COLO829 (cell line): ENCODE measurements at places on chromosomes 12 and 14.

DNA sequence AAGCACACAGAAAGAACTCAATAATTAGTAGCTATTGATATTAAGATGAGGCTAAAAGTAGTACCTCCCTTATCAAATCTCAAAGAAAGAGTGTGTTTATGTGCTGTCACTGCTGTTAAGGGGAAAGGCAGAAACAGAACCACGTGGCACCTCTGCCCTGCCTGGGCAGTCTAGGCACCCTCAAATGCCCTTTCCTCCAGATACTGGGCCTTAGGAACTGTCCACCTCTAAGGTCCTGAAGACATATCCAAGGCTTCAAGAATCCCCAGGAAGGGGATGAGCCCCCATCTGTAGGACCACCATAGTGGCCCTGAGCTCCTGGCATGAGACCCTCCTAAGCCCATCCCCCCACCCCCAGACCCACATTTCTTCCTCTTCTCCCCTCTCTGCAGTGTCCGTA is 29.1 kb downstream of the NGB start:
- DNase-seq: peak; percentile 16

- DNase-seq: no peak
Observed at GRCh38 chr14:105333613-105334364, 19.2 kb downstream of the PACS2 start.

DNA sequence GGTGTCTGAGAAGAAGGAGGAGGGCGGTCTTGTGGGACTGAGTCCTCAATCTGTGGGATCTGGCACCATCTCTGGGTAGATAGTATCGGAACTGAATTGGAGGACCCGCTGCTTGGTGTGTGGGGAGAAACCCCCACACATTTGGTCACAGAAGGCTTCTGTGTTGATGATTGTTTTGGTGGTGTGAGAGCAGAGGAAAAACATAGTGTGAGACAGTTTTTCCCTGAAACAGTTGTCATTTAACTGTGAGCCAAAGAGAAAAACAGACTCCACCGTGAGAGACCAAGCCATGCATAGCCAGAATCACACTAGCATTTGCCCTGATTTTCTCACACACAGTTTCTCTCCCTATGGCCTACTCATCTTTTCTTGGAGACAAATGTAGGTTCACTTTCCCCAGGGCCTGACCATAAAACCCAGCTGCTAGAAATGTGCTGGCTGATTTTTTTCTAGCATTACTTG is 91.4 kb upstream of the FLRT2 start:
- no peak for DNase-seq

- no peak for DNase-seq
Observed at GRCh38 chr14:36367985-36368774, 47.7 kb upstream of the MBIP start.

DNA sequence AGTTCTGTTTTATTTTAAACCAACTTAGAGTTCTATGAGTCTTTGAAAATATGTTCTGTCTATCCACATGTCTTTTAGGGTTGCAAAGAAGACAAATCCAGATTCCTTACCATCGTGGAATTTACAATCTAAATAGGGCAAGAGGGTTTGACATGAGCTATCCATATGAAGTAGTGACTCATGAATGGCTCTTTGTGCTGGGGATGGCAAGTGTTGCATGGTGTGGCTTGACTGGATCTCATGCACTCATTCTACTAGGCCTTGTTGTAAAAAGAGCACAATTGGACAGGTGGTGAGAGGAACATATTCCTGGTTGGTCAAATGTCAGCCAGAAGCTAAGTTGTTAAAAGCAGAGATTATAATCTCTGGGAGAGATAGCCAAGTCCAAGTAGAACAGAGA is 509.1 kb downstream of the DIO2 start:
- DNase-seq: peak; percentile 48

- no peak for DNase-seq
Observed at GRCh38 chr12:109170324-109170723, 53.9 kb downstream of the ACACB start.

DNA sequence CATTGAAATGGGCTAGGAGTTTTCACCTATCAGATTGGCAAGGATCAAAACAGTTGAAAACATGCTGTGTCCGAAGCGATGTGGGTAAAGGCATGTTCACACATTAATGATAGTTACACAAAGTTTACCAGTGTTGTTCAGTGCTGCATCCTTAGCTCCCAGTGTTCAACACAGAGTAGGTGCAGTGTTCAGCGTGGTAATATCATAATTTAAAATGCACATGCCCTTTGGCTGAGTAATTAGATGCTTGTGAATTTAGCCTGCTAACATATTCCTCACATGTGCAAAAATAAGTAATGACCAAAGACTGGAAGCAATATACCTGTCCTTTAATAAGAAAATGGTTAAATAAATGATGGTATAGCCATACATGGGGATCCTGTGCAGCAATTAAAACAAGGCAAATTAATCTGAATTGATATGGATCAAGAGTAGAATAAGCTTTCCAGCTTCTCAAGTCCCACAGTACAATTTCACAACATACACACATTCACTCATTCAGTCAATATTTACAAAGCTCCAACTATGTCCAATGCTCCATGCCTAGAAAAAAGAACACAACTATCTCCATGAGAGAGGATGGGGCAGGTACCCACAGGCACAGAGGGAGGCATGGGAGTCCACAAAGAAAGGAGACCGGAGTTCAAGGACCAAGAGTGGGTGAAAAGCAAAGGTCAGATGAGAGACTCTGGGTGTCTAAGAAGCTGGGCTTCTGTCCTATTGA is 12.8 kb downstream of the TMCC3 start:
- DNase-seq: no peak

- DNase-seq: no peak
Observed at GRCh38 chr12:98453492-98453891, 61.9 kb upstream of the TMPO start.

DNA sequence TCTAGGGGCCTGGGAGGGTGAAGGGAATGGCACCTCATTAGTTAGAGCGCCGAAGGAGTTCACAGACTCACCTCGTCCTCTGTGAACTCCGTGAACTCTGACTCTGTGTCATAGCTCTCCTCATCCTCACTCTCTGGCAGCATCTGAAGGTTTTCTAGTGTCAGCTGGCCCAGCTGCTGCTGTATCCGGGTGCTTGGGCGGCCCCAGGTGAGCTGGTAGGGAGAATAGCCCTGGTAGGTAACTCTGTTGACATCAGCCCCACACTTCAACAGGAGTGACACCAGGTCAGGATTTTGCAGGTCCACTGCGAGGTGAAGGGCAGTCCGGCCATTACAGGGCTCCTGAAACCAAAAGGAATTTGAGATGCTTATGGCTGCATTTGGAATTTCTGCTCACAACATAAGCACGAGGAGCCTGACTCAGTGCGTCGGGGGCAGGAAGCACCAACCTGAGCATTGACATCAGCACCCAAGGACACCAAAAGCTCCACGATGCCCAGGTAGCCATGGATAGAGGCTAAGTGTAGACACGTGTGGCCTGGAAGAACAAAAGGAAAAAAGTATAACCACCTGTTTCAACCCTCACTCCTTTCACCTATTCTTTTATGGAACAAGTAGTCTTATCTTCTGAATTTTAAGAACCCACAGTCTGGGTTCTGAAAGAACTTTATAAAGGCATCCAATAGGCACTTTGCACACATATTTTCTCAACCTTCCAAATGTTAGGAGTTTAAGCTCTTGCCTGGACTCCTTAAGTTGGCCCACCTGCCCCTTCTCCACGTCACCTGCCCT is 2.0 kb downstream of the NFKBIA start:
- DNase-seq: no peak

- no peak for DNase-seq
Observed at GRCh38 chr12:100651694-100652093, 78.2 kb downstream of the GAS2L3 start.

GRCh38 chr14:71647086-71647784 is 285.0 kb upstream of the RGS6 start:
- DNase-seq: no peak

DNA sequence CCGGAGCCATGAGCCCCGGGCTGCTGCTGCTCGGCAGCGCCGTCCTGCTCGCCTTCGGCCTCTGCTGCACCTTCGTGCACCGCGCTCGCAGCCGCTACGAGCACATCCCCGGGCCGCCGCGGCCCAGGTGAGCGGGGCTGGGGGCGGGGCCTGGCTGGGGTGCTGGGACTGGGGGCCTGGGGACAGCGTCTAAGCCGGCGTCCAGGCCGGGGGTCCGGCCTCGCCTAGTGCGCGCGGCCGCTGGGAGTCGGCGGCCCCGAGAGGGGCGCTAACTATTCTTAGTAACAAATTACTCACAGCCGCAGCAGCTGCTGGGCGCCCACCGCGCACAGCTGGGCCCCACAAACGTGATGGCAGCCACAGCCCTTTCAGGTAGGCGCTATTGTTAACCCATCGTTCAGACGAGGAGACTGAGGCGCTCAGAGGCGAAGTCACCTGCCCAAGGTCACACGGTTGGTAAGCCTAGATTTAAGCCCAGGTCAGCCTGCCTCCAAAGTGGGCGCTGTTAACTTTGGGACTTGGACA is 374 bp downstream of the CYP46A1 start:
- no peak for DNase-seq

- no peak for DNase-seq
Observed at GRCh38 chr12:108635997-108636808, 2.5 kb upstream of the SELPLG start.

DNA sequence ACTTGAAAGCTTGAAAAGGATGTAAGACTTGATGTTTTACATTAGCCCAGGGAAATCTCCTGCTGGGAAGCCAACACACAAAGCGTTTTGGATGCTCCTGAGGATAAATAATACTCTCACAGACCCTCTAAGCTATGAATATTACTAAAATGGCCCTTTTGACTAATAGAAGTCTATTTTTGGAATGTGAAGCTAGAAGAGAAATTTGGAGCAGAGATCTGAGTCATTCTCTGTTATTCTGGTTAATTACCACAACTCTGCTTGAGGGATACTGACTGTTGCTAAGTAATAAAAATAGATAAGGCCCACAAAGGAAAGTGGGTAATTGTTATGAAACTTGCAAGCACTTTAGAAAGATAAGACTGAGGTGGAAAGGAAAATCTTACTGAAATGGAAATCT is 346.2 kb upstream of the STXBP6 start:
- DNase-seq: no peak

GRCh38 chr12:60225216-60226000 is 629.6 kb downstream of the SLC16A7 start:
- DNase-seq: no peak

DNA sequence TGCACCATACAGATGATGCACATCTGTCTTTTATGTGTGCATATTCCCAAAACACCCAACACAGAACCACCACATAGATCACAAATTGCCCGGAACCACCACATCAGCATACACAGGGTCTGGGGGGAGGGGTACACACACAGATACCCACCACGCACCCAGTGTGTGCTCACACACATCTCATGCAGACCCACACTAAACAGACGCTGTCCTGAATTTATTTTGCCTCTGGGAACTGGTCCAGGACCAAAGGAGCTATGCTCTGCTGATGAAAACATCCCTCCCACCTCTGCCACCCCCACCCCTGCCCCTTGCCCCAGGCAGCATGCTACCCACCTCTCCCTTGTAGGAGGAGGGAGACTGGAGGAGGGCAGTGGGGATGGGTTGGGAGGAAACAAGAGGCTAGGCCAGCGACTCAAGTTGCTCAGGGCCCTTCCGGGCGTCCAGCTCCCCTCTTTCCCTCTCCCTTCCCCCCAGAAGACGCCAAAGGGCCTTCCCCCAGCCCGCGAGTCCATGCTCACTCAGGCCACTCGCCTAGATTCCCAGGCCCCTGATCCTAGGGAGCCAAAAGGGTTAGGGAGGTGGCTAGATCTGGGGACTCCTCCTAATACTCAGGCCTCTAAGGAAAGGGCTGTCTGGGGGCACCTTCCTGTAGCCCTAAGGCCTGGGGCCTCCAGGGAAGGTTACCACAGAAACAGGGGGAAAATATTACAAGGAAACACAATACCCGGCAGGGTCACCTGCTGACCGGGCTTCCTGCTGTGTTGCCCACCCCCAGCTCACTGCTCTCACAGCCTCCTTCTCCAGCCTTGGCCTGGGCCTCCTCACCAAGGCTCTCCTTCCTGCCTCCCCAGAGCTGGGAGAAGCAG is 3.1 kb downstream of the HDAC7 start:
- no peak for DNase-seq

DNA sequence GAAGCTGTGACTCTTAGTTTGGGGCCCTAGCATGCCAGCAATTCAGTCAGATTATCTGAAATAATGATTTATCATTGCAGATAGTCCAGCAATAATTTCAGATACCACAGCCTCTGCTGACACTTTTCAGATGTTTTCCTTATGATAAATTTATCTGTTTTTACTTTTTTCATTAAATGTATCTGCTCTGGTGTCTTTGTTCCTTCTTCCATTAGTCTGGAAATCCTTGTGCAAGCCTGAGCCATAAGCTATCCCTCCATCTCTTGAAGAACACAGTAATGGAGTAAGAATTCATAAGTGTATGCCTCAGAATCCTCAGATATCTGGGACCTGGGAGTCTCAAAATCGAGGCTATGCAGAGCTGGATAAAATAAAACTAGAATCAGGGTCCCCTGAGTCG is 146.4 kb upstream of the KRR1 start:
- no peak for DNase-seq

DNA sequence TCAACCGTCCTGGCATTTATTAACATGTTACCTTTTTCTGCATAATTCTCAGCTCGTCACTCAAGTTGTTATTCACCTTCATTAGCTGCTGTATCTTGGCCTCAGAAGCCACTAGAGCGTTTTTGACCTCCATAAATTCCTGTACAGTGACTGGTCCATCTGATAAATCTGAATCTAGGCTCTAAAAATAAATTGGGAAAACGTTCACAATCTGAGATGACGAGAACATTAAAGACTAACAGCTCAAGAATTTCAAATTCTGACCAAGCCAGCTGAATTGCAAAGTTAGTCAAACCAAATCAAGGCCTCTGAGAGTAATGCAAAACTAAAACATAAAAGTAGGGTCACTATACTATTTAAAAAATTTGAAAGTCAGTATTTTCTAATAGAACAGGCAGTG is 45.0 kb downstream of the GIT2 start:
- no peak for DNase-seq

DNA sequence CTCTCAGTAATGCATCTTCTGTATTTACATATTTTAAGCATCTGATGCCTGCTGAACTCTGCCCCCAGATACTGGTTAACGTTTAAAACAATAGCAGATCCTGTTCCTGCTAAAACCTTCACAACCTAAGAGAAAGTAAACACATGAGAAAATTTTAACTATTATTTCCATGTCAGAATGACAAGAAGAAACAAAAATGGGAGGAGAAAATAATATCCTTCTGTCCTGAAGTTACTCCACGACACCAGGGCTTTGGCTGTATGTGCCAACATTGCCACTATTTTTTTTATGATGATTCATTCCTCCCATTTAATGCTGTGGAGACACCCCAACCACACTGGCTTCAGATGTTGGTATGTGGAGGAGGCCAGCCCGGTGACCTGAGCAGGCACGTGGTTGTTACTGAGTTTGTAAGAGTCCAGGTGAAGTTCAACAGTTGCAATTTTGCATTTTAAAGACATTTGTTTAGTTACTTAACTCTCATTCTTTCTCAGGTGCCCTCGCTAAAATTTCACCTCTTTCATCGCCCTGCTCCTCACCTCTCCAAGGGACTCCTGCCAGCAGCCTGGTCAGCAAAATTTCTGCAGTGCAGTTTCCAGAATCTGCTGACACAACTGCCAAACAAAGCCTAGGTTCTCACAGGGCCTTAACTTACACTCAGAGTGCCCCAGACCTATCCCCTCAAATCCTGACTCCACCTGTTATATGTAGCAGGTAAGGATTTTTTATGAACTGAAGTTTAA is 65.5 kb upstream of the SLCO1C1 start:
- peak; percentile 8 for DNase-seq

- DNase-seq: no peak
Observed at GRCh38 chr12:82456633-82457032, 98.3 kb downstream of the METTL25 start.

GRCh38 chr12:26700430-26700829 is 132.6 kb downstream of the ITPR2 start:
- no peak for DNase-seq

- no peak for DNase-seq
Observed at GRCh38 chr14:29062976-29063375, 296.4 kb downstream of the FOXG1 start.
